G401 (cell line): ENCODE measurements at places on chromosomes 2 and 18. TPM values are rescaled to one million over a fixed set of nuclear protein-coding genes. Genes with fewer than 3 reads are reported as not detected.

RAPH1 gene
- total RNA-seq = 2.8 and 4.4 TPM in 2 replicates

SFT2D3 gene
- 11.7 and 13.0 TPM in 2 replicates for total RNA-seq

HOXD1 gene
- total RNA-seq = 0.68 and 1.3 TPM in 2 replicates

ANKRD30BL gene
- not detected in 2 replicates for total RNA-seq

TEKT4 gene
- not detected in 2 replicates for total RNA-seq

FAM110C gene
- not detected in 2 replicates for total RNA-seq

FAM210A gene
- 23.4 and 27.9 TPM in 2 replicates for total RNA-seq

EVA1A gene
- total RNA-seq = 97.2 and 126 TPM in 2 replicates

SCN3A gene
- total RNA-seq = not detected in 2 replicates

ELOA2 gene
- total RNA-seq = not detected in 2 replicates

- DNase-seq = no peak
Measured at GRCh38 chr2:59892398-59892797, 661.1 kb downstream of the BCL11A start.

DNA sequence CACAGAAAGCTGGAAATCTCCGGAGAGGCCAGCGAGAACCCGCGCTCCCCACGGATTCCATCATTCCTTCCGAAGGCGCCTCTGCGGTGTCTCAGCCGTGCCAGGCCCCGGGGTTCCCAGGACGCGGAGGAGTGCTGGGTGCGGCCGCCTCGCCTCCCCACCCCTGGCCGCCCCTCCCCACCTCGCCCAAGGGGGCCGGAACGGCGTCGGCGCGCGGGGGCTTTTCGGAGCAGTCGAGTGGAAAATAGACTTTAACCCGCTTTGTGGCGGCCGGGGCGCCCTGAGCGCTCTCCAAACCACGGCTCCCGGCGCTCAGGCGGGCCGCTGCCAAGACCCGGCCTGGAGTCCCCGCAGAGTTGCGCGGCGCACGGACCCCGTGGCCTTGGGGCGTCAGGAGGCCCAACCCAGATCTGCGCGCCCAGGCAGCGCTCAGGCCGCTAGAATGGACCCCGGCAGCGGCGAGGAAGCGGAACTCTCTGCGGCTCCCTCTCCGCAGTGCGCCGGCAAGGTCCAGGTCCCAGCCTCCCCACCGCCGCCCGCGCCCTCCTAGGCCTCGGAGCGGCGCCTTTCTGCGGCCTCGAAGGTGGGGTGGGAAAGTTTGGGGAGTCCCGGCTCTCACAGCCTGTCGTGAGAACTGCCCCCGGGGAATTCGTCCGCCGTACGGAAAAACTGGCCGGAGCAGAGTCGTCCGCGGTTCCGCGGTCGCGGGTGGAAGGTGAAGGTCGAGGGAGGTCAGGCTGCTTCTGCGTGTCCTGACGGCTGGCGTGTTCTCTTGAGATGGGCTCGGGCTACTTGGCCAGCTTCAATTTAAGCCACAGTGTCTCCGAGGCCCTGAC, 1.2 kb upstream of the EMX1 start:
- no peak for DNase-seq

DNA sequence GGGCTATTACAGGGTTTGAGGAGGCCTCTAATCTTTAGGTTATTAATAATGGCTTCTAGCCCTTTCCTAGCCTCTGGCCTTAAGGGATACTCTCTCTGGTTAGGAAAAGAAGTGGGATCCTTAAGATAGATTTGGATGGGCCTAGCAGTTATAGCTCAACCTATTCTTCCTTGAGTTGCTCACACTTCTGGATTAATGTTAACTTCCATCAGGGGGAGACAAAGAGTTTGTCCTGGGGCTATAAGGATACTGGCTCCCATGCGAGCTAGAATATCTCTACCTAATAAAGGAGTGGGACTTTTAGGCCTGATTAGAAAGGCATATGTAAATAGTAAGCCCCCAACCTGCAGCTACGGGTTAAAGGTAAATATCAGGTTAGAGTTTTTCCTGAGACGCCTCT, 14.3 kb upstream of the PTH2R start:
- no peak for DNase-seq

GRCh38 chr2:230714136-230714480, 1.5 kb downstream of the CAB39 start:
- DNase-seq = peak; percentile 6

GRCh38 chr2:180962727-180963314, 17.6 kb upstream of the UBE2E3 start:
- no peak for DNase-seq

- DNase-seq = no peak
Measured at GRCh38 chr2:84781942-84782716, 98.8 kb downstream of the TRABD2A start.

DNA sequence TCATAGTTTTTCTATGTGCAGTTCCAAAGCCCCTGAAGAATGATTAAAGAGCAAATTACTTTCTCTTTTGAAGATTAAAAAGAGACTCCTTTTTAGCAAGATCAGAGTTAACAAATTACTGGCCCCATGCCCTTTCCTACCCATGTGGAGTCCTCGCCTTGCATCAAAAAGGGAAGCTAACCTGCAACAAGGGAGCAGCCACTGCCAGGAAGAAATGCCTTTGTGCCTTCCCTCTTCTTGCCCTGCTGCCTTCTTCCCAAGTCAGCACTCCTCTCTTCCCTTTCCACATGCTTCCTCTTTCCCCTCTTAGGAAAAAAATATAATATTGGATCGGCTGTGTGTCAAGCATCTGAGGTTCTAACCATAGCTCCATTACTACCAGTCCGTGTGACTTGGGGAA, 37.1 kb upstream of the CYP1B1 start:
- no peak for DNase-seq

GRCh38 chr2:66521291-66521922, 86.5 kb downstream of the MEIS1 start:
- no peak for DNase-seq

GRCh38 chr18:79497638-79498081, 101.9 kb downstream of the NFATC1 start:
- no peak for DNase-seq

- no peak for DNase-seq
Measured at GRCh38 chr2:101829429-101829828, 131.9 kb downstream of the MAP4K4 start.

- DNase-seq = no peak
Measured at GRCh38 chr2:131037398-131038257, 55.6 kb downstream of the FAM168B start.

- peak; percentile 66 for DNase-seq
Measured at GRCh38 chr2:131413148-131413747, 49.3 kb upstream of the RAB6D start.

- no peak for DNase-seq
Measured at GRCh38 chr2:9268301-9269080, 61.9 kb downstream of the ASAP2 start.

GRCh38 chr2:240998995-240999791, 775 bp downstream of the SNED1 start:
- DNase-seq = no peak

- peak; percentile 82 for DNase-seq
Measured at GRCh38 chr2:149732001-149732685, 144.6 kb upstream of the MMADHC start.

DNA sequence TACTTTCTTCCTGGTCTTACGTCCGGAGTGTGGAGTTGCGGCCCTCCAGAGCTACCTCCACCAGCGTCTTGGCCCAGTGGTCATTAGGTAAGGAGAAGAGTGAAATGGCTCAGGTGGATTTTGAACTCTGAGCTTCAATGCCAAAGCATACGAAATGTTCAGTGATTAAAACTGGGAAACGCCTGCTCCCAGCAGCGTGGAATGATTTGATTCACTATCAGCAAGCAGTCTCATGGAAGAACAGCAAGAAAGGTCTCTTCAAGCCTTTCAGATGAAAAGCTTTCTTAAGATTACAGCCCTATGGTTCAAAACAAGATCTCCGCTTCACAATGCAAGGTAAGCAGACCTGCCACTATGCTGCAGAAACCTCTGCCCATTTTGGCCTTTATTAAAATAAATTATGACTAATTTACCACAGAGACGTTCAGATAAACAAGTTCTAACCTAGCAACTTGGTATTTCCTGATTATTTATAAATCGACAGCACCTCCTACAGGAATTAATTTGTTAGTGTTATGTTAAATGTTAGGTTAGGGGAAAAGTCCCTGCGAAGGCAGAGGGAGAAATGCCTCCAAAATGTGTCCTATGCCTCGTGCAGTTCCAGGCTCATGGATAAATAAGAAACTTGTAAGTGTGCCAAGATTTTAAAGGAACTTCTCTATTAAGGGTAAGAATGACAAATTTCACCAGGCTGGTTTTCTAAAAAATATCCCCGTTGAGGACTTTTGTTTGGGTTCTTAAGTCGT, 10.1 kb downstream of the SP9 start:
- DNase-seq = no peak

GRCh38 chr2:221346411-221346810, 225.7 kb downstream of the EPHA4 start:
- no peak for DNase-seq

DNA sequence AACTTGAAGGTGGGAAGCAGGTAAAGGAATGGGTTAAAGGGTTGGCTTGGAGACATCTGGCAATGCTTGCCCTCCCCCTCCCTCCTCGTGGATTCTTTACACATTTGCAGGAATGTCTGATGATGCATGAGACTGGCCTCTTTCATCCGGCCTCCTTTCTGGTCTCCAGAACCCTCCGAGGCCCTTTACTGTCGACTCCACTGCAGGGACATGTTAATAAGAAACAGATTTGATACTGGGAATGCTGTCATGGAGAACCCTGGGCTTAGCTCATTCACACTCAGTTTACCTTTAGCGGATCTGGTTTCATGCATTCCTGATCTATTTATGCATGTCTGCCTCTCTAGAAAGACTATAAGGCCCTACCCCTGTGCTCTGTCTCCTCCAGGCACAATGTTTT, 238.7 kb downstream of the TGIF1 start:
- peak; percentile 73 for DNase-seq
